ENCODE measurements at places on chromosomes 7 and 10.

DNA sequence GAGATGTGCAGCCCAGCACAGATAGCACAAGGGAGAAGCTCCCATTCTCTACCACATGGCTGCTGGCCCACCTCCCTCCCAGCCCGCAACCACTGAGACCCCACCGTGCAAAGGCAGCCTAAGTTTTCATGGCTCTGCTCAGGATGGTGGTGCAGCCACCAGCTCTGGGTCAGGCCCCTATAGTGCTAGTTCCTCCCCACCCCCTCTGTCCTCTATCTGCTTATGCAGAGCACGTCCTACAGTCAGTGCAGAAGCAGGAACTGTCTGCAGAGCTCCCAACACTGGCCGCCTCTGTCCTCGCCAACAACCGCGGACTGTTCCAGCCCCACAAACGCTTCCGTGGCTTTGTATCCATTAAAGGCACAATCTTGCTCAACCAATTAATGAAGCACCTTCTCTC is 278.9 kb downstream of the GRID1 start:
- no peak for DNase-seq

GRCh38 chr10:19803676-19804075 is 12.6 kb upstream of the PLXDC2 start:
- DNase-seq: no peak

DNA sequence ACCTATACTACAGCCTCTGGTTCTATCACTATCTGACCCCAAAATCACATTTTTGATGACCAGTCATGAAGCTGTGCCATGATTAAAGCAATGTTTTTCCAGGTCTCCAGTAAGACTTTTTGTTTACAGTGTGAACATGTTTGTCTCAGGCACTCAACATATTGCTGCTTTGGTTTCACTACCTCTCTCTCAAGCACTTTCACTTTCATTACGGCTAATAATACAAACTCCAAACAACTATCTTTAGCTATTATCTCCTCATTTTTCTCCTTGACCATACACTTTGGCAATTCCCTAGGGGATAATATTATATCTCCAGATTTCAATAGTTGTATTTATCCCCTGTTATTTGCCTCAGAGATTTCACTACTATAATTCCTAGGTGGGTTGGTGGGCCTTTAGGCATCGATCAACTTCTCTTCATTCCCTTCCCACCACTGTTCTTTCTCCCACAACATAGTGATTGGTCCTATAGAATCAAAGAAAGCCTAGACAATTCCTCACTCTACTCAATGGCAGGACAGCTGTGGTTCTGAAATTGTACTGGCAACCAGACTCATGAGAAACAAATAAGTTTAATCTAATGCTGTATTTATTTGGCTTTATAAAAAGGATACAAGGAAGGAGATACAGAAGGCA is 261.4 kb upstream of the ZWINT start:
- DNase-seq: no peak

DNA sequence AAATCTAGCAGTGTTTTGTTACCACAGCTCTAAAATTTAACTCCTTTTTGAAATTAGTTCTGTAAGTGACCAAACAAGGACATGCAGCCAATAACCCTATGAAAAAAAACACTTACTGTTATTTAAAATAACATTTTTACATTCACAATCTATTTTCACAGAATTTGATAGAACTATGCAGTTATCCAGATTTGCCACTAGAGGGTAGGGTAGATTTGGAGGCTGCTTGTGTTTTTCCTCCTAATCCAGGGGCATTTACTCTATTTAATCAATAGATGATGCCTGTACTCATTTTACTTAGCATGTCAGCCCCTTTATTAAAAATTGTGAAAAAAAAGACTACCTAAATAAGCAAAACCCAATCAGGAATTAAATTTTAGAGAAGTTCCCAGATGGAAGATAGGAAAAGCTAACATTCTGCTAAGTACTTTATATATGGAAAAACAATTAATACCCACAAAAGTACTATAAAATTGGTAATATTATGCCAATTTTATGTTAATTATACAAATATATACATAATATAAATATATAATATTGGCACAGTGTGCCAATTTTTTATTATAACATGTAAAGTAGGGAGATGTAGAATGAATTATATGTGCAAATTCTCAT is 18.1 kb upstream of the LIPK start:
- DNase-seq: no peak

DNA sequence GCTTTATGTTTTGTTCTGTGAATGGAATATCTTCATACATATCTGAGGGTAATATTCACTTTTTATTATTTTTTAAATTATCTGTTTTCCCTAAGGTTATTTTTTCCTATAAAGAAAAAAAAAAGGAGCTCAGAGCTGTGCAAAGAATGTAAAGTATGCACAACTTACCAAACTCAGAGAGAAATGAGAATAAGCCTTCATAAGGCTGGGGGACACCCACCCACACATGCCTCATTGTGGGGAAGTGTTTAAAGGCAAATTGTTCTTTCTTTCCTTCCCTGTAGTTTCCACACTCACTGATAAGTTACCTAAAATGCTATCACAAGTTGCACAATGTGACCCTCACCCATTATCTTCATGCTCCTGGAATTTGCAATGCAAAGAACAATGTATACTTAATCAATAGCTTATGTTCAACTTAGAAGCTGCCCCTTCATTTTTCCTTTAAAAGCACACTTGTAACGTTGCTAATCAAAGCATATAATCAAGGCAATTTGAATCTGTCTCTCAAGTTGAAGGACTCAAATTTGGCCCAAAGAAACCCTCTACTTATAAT is 108.1 kb downstream of the GNAT3 start:
- no peak for DNase-seq

DNA sequence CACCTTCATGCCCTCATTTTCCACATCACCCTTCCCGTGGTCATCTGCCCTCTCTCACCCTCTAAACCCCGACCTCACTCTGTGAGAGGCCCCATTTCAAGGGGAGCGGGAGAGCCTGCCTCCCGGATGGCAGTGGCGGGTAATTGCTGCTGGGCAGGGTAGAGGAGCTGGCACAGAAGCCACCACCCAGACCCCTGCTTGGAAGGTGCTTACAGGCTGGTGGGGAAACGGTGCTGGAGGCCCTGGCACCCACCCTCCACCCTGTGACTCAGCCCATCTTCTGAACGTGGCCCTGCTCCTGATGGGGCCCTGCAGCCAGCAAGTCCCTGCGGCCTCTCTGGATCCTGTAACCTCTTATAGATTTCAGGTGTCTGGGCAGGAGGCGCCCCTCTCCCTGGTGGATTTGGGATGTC is 10.6 kb upstream of the PWWP2B start:
- no peak for DNase-seq

GRCh38 chr10:124387078-124387874 is 31.4 kb downstream of the OAT start:
- no peak for DNase-seq

GRCh38 chr10:133000648-133001047 is 58.3 kb upstream of the CFAP46 start:
- no peak for DNase-seq

- DNase-seq: no peak
Measured at GRCh38 chr7:16801579-16801978, 3.2 kb downstream of the AGR2 start.

DNA sequence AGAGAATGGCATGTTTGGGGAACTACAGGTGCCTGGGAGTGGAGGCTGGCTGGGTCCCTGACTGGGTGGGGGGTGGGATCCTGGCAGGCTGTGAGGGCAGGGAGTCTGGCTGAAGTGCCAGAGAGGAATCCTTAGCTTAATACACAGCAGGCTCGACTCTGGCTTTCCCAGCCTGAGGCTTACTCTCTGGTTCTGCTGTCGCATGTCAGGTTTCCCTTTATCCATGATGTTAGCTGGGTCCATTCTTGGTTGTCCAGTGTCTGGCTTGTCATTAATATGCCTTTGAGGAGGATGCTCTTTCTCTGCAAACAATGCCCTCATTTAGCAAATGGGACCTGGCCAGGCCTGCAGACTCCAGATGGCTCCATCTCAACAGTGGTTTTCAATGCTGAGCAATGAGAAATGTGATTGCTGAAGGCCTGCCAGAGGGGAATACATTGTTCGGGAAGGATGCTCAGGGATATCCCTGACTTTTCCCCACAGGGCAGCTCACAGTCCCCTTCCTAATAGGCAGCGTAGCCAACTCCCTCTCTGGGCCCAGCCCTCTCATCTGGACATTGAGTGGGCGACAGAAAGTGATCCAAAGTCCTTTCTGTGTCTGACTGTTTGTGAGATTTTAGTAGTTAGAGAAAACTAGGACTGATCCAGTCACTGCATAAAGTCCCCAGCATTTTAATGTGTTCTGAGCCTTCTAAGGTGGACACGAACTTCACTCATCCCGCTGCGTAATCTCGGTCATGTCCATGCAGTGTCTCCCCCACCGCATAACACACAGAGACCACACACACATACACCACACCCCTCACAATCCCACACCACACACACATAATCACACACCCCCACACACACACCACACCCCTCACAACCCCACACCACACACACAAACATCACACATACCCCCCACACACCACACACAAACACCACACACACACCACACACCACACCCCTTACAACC is 124.9 kb downstream of the ANLN start:
- DNase-seq: no peak

GRCh38 chr7:50768485-50769474 is 13.9 kb downstream of the GRB10 start:
- DNase-seq: no peak

DNA sequence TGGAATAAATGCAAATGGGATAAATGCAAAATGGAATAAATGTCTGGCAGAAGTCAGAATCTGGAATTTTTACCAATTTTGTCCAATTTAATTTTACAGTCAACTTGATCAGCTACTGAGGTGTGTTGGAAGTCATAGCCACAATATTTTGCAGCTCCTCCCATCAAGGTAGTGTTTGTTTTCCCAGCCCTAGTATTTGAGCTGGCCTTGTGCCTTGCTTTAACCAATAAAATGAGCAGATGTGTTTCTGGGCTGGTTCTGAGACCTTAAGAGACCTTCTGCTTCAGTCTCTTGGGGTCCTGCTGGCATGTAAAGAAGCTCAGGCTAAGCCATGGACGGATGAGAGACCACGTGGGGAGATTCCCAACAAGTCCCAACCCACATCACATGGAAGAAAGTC is 42.7 kb upstream of the RSBN1L start:
- DNase-seq: no peak

DNA sequence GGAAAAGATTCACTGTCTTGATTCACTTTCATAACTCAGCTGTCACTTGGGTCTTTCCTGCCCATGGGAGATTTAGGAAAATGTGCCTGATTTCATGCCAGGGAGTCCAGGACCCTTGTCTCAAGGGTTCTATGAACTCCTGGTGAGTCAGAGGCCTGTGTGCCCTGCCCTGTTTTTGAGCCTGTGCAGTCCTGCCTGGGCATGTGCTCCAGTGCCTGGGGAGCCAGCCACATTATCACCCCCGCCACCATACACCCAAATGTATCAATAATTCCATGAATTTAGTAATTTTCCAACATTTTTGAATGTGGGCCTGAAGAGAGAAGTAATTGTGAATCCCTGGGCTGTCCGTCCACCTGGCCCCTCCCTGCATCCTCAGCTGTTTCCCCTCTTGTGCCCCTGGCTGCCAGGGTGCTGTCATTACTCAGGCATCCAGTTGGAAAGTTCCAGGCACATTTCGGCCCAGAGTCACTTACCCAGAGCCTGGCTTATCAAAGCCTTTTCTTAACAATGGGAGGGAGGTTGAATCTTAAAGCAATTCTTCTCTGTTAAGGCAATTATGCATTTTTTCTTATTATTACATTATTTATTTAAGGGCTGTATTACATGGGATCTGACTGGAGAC is 287.8 kb upstream of the CDC14C start:
- no peak for DNase-seq

DNA sequence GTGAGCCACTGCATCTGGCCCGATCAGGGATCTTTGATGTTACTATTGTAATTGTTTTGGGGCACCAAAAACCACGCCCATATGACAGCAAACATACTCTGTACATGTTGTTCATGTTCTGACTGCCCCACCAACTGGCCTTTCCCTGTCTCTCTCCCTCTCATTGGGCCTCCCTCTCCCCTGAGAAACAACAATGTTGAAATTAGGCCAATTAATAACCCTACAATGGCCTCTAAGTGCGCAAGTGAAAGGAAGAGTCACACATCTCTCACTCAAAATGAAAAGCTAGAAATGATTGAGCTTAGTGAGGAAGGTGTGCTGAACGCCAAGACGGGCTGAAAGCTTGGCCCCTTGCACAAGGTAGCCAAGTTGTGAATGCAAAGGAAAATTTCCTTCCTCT is 50.3 kb upstream of the SDK1 start:
- DNase-seq: no peak

DNA sequence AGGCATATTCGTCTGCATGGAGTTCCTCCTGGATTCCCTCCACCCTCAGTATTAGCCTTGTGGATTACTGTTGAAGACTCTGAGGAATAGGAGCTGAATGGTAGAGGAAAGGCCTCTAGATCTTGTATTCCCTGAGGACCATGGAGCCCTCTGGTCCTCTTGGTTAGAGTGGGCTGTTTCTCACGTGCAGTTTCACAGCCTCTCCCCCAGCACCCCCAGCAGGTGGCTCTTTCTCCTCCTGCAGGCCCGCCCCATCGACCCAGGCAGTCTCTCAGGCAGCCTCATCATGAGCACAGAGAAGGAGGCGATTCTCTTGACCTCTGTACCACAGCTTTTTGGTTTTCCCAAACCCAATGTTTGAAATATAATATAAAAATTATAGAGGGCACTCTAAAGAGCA is 102.0 kb downstream of the WNT2 start:
- DNase-seq: no peak

- no peak for DNase-seq
Measured at GRCh38 chr10:16583382-16583781, 61.7 kb upstream of the C1QL3 start.

DNA sequence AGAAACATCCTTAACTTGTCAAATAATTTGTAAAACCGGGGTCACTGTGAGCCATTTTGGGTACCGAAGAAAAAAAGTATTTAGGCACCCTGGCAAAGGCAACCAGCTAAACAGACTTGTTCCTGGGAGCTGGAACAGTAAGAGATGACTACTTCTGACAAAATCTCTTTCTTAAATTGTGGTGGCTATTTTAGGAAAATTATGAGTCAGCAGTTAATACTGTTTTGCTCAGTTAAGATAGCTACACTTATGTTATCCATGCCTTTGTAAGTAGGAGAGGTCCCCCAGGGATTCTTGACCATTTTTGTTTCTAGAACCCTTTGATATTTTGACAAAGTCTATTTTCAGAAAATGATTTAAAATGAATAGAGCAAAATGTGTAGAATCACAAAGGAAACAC is 68.7 kb downstream of the TAX1BP1 start:
- no peak for DNase-seq
